NAMALWA (cell line): ENCODE measurements at places on chromosomes 5 and 9.

- DNase-seq: no peak
These were observed 99.0 kb downstream of the ICE1 start for GRCh38 chr5:5521478-5521877.

GRCh38 chr5:82862261-82862660 lies 214.9 kb downstream of the TMEM167A start:
- no peak for DNase-seq

GRCh38 chr9:26955222-26955903 lies 849 bp upstream of the IFT74 start:
- peak; percentile 58 for DNase-seq

GRCh38 chr5:14787801-14788579 lies 83.6 kb downstream of the ANKH start:
- DNase-seq: no peak

DNA sequence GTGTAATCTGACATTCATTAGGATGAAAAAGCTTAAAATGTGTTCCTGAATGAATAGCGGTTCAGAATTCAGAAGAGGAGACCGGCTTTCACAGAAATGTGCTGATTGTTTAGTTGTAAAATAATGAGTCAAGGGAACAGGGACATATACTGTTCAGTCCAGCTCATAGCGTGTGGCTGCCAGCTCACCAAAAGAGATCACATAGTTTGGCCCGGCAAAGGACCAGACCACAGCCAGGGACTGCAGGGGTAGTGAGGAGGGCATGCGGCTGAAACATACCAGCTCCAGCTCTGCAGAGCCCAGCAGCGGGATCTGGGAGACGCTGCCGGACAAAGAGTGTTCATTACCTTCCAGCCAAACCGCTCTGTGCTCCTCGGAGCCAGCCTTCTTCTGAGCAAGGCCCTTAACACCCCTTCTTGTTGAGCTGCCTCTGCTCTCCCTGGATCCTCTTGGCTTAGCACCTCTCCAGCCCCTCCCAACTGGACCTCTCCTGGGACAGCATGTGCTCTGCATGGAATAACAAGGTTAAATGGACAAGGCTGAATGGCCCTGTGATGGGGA lies 116.8 kb upstream of the CNTLN start:
- no peak for DNase-seq

GRCh38 chr5:72226950-72227349 lies 93.1 kb downstream of the MRPS27 start:
- no peak for DNase-seq
